ENCODE measurements at places on chromosomes 5 and 9.

GRCh38 chr9:92638621-92639101 is 31.3 kb downstream of the IPPK start:
- DNase-seq = no peak

- DNase-seq = no peak
Observed at GRCh38 chr5:130488252-130488651, 584.0 kb downstream of the CHSY3 start.

DNA sequence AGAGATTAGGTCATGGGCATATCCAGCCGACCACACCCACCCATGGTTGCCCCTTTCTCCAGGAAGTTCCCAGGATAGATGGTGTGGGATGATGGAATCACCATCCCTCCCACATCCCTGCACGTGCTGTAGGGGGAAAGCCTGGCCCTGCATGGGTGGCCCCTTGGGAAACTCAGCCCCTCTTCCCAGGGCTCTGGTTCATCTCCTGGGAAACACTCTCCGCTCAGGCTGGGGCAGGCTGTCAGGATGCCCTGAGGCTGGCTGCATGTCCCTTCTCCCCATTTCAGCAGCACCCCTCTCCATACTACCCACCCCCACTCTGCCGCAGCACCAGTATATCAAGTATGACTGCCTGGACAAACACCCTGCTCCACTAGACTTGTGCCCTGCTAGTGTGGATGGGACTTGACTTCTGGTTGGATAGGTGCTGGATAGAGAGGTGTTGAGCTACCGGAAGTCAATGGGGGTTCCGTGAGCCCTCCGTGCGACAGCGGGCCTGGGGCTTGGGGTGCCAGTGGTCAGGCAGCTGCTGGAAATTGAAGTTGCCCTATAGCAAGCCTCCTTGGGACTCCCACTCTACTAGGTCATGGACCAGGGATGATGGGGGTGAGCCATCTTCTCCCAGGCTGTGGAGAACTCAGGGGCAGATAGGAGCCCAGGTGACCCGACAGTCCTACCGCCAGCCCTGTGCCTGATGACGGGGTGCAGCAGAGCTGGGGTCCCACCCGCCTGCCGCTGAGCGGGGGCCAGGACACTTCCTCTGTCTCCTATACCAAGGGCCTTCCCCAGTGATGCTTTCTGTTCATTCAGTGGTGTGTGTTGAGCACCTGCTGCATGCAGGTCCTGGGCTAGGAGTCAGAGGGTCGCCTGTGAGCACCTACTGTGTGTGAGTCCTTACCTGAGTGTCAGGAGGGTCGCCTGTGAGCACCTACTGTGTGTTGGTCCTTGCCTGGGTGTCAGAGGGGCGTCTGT is 69.4 kb upstream of the COL5A1 start:
- DNase-seq = no peak

GRCh38 chr5:74903165-74903787 is 37.1 kb upstream of the FAM169A start:
- DNase-seq = peak; percentile 2

GRCh38 chr5:131148835-131149234 is 16.2 kb downstream of the HINT1 start:
- DNase-seq = no peak

GRCh38 chr5:120934031-120934430 is 469.9 kb downstream of the PRR16 start:
- no peak for DNase-seq

- no peak for DNase-seq
Observed at GRCh38 chr5:136133922-136134379, 1.3 kb downstream of the SMAD5 start.

GRCh38 chr5:16304846-16305245 is 125.3 kb upstream of the MARCHF11 start:
- DNase-seq = peak; percentile 45

- DNase-seq = no peak
Observed at GRCh38 chr9:89826186-89826585, 221.4 kb downstream of the GADD45G start.

DNA sequence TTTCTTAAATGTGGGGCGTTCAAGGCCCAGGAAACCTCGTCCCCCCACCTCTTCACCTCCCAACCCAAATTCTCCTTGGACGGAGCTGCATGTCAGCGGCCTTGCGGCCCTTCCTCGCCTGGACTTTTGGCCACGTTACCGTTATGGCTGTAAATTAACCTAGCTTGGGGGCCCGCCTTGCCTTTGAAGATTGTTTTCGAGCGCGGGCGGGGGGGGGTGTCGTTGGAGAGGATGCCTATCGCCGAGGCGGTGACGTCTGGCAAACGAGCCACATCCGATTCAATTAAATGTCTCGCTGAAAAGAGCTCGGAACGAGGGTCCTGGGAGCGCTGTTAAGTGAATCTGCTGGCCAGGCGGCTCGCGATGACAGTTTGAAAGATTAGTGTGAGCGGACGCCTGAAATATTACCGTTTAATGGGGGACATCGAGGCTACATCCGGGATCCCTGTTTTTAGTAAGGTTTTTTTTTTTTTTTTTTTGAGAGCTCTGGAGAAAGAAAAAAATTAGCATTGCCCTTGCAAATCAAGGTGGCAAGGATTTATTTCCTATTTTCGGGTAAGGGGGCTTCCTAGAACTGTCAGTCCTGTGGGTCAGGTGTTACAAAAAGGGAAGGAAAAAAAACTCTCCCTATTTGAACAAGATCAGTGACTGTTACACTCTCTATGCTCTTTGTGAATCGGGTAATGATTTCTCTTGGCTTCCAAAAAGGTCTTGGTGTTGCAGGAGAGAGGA is 2.3 kb upstream of the NKX2-5 start:
- DNase-seq = no peak

GRCh38 chr5:154944716-154945115 is 3.8 kb downstream of the MRPL22 start:
- DNase-seq = no peak

- DNase-seq = no peak
Observed at GRCh38 chr9:96172797-96173196, 129.2 kb downstream of the HSD17B3 start.

DNA sequence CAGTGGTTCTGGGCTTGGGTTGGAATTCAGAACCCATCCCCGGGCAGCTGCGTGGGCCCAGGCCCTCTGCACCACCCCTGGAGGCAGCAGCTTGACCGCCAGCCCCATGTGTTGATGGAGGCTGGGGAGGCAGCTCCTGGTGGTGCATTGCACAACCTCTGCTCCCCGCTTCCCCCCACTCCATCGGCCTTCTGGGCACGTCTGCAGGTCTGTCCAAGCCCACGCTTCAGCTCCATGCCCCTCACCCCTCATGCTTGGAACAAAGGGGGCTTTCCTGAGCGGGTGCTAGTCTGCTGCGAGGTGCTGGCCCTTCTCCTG is 1.4 kb downstream of the NCS1 start:
- DNase-seq = no peak

DNA sequence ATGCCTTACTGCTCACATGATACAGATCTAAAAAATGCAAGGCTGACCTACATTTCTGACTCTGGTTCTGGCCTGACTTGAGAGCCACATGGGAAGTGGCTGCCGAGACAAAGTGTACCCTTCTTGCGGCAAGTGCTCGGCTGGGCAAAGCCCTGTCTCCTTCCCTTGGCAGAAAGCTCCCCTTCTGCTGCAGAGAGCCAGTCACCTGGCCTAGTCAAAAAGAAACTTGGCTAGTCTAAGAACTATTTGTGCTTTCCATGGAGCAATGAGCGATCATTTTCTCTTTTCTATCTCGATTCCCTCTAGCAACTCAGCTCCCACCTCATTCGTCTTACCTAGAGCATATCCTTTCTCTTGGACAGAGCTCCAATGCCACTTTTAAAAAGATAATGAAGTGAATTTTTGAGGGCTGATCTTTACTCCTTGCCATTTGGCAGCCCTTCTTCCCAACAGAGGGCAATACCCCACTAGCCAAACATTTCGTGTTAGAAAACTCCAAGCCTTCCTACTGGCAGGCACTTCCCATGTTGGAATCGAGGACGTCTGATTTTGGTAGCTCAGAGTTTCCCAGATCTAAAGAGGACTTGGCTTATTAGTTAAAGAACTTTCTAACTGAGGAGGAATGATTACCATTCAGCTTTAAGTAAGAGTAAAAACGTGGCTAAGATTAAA is 108.1 kb upstream of the PRRC1 start:
- DNase-seq = no peak

GRCh38 chr5:156819967-156820581 is 30.0 kb upstream of the PPP1R2B start:
- DNase-seq = no peak

DNA sequence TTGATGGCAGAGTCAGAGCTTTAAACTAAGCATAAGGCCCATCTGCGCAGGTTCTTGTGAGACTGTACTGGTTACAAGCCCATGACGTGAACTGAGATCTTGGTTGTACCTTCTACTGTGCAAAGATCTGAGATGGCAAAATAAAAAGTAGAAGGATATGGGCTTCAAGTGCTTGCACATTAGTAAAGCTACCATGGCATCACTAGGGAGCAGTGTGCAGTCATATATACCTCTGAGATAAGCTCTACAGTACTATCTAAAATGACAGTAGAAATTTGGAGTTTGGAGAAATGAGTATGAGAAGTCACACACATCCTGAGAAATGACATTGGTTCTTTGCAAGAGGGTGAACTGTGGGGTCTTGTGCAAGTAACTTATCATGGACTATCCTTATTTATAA is 408.2 kb upstream of the PRR16 start:
- DNase-seq = peak; percentile 29
